ENCODE measurements at places on chromosomes 12 and 14.

GRCh38 chr12:122067966-122068365 is 10.6 kb upstream of the MLXIP start:
- DNase-seq: no peak

DNA sequence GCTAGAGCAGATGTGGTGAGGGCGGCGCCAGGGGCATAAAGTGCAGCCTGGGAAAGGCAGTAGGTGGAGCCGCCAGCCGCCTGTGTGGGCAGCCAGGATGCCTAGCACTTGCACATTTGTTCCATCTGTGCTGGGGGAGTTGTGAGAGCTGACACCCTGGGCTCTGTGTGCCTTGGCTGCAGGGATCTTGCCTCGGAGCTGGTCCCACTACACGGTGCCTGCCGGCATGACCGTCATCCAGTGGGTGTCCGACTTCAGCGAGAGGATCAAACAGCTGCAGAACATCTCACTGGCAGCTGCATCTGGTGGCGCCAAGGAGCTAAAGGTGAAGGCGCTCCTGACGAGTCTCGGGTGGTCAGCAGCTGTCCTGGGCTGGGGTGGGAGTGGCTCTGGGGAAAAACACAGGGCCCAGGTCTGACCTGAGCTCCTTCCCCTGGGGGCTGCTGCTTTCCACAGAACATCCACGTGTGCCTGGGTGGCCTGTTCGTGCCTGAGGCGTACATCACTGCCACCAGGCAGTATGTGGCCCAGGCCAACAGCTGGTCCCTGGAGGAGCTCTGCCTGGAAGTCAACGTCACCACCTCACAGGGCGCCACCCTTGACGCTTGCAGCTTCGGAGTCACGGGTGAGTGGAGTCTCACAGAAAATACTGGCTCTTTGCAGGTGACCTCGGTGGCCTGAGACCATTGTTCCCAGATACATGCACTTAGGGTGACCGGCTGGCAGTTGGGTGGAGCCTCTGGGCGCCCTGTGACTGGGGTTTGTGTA is 37.4 kb downstream of the HSP90AA1 start:
- DNase-seq: no peak

DNA sequence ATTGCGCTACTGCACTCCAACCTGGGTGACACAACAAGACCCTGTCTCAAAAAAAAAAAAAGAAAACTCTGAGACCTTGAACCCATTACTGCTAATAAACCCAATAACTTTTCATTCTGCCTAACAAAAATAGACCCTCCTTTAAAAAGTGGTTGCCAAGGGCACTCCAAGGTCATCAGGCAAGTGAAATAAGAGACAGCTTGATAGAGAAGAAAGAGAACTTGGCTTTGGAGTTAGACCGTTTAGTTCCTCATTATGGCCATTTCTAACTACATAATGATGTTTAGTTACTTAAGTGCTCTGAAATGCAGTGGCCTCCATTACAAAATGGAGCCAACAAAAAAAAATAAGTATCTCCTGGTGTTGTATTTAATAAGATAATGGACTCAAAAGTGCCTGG is 55.9 kb downstream of the PHLDA1 start:
- DNase-seq: no peak

DNA sequence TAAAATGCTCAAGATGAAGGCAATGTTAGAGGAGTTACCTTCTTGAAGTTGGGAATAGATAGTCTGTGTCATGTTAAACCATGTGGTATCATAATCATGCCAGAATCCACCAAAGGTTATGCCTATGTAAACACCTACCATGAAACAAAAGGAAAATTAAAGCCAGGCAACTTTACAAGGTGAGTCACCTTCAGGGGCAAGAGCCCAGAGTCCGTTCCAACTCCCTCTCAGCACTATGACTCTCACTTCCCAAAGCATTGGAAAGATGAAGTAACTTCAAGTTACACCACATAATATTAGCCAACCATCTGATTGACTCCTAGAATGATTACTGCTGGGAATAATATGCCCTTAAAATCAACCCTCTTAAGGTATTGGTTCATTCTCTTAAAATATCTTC is 38.5 kb downstream of the CATSPERB start:
- no peak for DNase-seq

- no peak for DNase-seq
Observed at GRCh38 chr12:82833481-82833880, 146.8 kb downstream of the TMTC2 start.

GRCh38 chr12:106942775-106943174 is 12.9 kb upstream of the TMEM263 start:
- no peak for DNase-seq

- DNase-seq: no peak
Observed at GRCh38 chr12:14619741-14620501, 52.2 kb upstream of the PLBD1 start.

- DNase-seq: no peak
Observed at GRCh38 chr12:59164991-59165718, 244.9 kb upstream of the LRIG3 start.

GRCh38 chr12:48651681-48652080 is 30.4 kb downstream of the KANSL2 start:
- DNase-seq: no peak

DNA sequence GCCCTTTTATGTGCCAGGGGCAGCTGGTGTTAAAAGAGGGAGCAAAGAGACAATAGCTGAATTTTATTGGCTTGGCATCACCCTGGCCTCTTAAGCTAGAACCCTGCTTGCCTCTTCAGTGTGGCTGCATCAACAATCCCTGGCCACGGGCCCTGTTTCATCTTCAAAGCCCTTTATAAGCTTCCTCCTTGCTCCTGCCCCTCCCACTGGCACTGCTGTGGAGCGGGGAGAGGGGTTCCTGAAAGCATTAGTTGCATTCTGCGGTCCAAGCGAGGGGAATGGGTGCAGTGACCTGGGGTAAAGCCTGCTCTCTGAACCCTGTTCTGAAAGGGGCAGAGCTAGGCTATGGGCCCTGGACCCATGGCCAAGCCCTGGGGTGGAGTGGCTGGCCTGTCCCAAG is 220 bp upstream of the KRT83 start:
- no peak for DNase-seq

All from 8988T (cell line).